ENCODE measurements at places on chromosomes 11 and 22.

- no peak for DNase-seq
Observed at GRCh38 chr11:17601256-17601671, 54.2 kb downstream of the OTOG start.

DNA sequence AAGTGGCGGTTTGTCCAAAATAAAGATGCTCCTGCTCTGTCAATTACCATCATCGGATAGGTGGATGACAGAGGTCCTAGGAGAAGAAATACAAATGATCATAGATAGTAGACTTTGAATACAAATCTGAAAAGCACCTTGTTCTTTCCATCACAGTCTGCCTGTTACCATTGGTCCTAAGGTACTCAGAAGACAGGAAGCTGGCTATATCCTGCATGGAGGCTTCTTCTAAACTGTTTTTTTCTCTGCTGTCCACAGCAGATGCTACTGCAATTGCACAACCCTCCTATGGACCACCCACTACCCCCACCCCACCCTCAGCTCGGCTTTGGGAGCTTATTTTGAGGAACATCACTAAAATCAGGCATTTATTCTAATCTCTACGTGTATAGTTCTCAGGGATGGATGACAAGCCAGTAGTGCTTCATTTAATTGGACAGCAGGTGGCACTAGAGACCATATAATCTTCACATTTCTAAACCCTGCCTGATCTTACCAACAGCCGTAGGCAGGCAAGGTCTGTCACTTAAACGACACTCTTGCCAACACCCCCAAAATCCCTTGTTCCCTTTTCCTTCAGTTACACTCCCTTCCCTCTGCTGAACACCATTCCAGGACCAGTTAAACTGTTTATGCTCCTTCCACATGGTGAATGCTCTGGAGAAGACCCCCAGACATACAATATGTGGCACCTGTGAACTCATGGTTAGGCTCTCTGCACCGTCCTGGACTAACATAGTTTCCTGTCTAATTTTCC, 6.6 kb upstream of the PTS start:
- peak; percentile 62 for DNase-seq

DNA sequence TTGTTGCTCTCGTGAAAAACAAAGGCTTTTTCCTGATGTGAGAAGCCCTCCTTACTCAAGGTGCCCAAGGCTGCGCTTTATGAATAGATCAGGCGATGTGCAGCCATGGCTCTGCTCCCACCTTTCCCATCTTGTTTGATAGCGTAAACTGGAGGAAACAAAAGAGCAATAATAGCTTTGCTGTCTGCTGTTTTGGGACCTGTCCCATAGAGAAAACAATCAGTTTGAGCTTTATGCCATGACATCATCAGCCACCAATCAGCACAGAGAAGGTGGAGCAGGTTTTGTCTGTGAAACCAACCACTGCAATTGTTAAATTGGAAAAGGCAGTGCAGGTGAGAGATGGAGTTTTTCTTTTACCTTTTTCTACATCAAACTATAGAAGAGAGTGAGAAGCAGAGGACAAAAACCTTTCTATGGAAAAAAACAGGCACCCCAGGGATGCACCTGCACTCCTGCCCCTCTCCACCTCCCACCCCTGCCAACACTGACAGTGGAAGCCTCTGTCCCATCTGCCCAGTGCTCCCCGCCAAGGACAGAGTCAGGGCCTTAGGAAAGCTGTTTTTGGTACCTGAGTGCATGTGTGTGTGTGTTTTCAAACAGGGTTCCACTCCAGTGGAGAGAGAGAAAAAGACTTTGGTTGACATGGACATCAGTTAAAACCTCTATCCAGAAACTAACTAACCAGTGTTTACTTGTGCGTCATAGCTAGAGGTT, 80.7 kb downstream of the MICAL3 start:
- no peak for DNase-seq

- DNase-seq: no peak
Observed at GRCh38 chr11:45385423-45385822, 99.3 kb upstream of the SYT13 start.

DNA sequence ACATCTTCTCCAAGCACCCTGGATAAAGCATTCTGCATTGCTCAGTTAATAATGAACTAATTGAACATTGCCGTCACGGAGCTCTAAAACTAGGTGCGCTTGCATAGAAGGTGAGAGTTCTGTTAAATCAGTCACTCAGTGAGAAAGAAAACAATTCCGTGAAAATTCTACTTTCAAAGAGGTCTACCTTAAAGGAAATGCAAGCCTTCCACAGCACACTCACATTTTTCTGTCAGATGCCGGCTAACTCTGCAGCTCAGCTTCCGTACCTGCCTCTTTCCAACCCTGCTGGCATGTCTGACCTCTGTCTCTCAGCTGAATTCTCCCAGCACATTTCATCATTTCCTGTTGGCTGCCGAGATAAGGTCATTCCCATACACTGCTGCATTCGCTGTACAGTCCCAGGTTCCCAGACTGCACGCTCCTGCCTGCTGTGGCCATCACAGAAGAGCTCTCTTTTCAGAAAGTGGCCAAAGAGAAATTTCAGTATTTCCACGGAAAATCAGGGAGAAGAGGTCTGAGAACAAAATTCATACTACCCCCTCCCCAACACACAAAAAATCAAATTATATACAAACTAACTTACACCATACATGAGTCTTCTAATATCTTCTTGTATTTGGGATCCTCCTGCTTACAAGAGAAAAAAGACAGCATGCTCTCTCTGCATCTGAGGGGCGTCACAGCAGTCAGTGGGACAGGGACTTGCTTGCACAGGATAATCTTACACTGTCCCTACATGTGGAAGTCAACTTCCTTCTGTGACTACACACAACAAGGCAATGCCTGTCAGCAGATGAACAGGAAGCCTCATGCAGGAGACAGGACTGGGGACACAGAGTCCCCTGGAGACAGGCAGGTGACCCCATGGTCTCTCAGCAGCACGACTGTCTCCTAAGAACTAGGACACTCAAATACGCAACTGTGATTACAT, 55.1 kb downstream of the PACSIN2 start:
- peak; percentile 48 for DNase-seq

DNA sequence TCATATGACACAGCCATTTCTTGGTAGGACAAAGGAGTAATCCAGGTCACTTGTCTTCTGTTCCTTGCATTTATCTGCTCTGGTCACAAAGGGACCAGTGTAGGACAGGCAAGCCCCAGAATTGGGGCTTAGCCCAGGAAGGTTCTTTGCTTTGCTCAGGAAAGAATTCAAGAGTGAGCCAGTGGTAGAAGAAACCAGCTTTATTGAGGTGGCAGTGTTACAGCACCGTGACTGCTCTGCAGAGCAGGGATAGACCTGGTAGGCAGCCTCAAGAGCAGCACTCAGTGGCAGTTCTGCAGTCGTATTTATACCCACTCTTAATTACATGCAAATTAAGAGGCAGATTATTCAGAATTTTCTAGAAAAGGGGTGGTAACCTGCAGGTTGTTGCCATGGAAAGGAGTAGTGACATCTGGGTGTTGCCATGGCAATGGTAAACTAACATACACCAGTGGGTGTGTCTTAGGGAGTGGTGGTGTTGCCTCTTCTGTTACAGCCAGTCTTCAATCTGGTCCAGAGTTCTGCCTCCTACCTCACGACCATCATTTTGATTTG, 84.9 kb upstream of the RAB1B start:
- no peak for DNase-seq

GRCh38 chr22:21641417-21641788, 699 bp upstream of the SDF2L1 start:
- peak; percentile 41 for DNase-seq

- no peak for DNase-seq
Observed at GRCh38 chr11:47418454-47419259, 7.6 kb downstream of the PSMC3 start.

- peak; percentile 13 for DNase-seq
Observed at GRCh38 chr11:6414874-6415328, 4.0 kb downstream of the APBB1 start.

DNA sequence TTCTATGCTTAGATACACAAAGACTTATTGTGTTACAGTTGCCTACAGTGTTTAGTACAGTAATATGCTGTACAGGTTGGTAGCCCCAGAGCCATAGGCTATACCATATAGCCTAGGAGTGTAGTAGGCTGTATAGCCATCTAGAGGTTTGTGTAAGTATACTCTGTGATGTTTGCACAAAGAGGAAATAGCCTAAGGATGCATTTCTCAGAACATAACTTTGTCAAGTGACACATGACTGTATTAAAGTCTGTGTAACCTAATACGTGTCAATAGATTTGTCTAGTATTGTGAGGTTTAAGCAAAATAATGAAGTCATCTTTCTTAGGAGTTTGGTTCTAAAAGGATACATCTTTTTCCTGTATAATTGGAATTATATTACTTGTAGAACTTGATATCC, 5.5 kb downstream of the ZC3H12C start:
- DNase-seq: no peak

GRCh38 chr11:574632-575312, 1.5 kb upstream of the PHRF1 start:
- DNase-seq: no peak

GRCh38 chr11:60860943-60861342, 5.2 kb upstream of the PTGDR2 start:
- DNase-seq: no peak

- no peak for DNase-seq
Observed at GRCh38 chr11:3170756-3171650, 5.9 kb upstream of the OSBPL5 start.

- DNase-seq: no peak
Observed at GRCh38 chr11:76030968-76031590, 175.2 kb downstream of the WNT11 start.

- DNase-seq: no peak
Observed at GRCh38 chr22:35524966-35525686, 15.5 kb upstream of the RASD2 start.

GRCh38 chr22:42967005-42967404, 47.9 kb downstream of the PACSIN2 start:
- DNase-seq: no peak

GRCh38 chr11:110362971-110363509, 66.6 kb upstream of the RDX start:
- DNase-seq: no peak

DNA sequence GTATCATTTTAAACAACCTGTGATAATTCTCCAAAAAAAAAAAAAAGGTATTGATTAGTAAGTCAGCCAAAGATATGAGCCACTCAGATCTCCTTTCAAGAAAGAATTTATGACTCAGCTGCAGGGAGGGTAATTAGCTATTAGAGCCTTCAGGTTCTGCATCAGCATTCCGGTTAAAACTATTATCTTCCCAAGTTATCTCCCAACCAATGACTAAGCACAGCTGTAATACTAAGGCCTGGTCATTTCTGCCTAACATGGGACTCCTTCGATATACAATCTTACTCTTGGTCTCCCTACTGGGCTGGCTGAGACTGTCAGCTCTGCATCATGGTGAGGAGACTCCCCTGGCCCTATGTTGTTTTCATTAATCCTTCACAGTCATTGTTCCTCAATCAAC, 60.4 kb downstream of the SBF2 start:
- DNase-seq: no peak

- no peak for DNase-seq
Observed at GRCh38 chr22:48354096-48354495, 1473.6 kb downstream of the BRD1 start.

- DNase-seq: no peak
Observed at GRCh38 chr11:130601141-130601540, 152.7 kb downstream of the ADAMTS15 start.

GRCh38 chr22:26981541-26981940, 324.2 kb downstream of the MIAT start:
- no peak for DNase-seq

- no peak for DNase-seq
Observed at GRCh38 chr22:38645430-38645829, 10.8 kb downstream of the FAM227A start.

DNA sequence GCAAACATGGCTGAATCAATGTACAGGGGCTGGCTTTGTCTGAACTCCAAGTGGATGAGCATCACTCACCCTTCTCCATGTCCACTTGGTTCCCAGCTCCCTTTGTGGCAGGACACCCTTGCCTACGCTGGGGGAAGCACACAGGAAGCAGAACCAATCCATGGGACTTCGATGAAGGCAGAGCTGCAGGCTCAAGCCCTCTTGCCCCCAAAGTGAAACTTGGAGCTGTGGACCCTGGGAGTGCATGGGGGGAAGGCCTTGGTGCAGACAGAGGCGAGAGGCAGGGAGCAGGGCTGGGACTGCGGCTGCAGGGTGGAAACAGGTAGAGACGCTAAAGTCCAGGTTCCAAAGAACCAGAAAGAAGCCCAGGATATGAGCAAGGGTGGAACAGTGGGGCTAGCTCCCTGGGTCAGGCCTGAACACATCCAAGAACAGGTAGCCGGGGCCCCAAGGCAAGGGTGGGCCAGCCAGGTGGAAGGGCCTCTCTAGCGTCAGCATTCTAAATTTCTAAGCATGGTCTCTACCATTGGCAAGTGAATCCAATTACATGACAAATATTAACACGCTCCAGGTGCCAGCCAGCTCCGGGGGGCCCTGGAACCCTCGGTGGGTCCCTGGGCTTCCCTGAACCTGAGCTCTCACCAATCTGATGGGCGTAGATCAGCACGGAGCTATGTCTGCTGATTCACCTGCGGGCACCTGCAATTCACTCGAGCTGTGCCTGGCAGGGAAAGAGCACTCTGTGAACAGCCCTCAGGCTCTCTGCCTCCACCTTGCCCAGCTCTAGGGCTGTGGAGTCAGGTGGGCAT, 532.8 kb downstream of the BRD1 start:
- no peak for DNase-seq

DNA sequence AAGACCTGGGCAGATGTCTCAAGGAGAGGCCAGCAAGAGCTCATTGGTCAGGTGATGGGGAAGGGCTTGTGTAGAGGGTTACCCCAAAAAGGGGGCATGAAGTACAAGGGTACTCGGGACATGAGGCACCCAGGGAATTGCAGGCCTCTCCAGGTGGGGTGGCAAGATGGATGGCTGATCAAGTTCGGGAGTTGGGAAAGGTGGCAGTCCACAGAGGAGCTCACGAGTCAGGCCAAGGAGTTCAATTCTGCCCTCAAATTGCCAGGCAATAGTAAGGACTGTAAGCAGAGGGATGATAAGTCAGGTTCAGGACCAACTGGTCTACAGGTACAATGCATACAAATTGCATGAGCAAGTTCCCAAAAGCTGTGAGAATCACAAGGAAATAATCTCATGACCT, 42.3 kb upstream of the SLC25A1 start:
- no peak for DNase-seq

DNA sequence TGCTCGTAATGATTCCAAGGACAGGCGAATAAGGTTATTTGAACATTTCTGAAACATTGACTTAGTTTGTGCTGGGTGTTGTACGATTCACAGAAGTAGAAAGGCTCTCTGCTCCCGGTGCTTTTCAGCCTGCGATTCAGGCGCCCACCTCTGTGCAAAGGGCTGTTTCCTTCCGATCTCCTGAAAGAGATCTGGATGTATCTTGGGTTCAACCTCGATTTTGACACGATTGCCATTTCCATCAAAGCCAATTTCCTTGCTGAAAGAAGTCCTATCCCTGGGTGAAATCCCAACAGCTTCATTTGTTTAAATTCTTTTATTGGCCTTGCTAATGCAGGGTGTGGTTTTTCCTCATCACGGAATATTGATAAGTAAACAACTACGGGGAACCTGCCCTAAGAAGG, 1.1 kb upstream of the ZC3H12C start:
- DNase-seq: no peak

All from HL-60 (cell line).